Stimulated activated CD4-positive, alpha-beta T cell treated with anti-CD3 and anti-CD28 coated beads, Interleukin-2, amount 100 ng/mL, for 24 hours (primary cell): ENCODE measurements at places on chromosomes 7 and 10.
A peak's percentile ranks its signal among the peaks of the same experiment; 100 is the strongest.

DNA sequence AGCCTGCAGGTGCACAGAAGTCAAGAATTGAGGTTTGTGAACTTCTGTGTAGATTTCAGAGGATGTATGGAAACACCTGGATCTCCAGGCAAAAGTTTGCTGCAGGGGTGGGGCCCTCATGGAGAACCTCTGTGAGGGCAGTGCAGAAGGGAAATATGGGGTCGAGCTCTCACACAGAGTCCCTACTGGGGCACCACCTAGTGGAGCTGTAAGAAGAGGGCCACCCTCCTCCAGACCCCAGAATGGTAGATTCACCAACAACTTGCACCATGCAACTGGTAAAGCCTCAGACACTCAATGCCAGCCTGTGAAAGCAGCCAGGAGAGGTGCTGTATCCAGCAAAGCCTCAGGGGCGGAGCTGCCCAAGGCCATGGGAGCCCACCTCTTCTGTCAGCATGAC lies 205.8 kb downstream of the CCSER2 start:
- DNase-seq = no peak

GRCh38 chr7:82605247-82605864 lies 161.8 kb upstream of the CACNA2D1 start:
- DNase-seq = no peak

GRCh38 chr7:33511778-33512177 lies 382.4 kb downstream of the BBS9 start:
- no peak for DNase-seq

GRCh38 chr7:13411151-13411550 lies 578.3 kb downstream of the ETV1 start:
- DNase-seq = no peak

DNA sequence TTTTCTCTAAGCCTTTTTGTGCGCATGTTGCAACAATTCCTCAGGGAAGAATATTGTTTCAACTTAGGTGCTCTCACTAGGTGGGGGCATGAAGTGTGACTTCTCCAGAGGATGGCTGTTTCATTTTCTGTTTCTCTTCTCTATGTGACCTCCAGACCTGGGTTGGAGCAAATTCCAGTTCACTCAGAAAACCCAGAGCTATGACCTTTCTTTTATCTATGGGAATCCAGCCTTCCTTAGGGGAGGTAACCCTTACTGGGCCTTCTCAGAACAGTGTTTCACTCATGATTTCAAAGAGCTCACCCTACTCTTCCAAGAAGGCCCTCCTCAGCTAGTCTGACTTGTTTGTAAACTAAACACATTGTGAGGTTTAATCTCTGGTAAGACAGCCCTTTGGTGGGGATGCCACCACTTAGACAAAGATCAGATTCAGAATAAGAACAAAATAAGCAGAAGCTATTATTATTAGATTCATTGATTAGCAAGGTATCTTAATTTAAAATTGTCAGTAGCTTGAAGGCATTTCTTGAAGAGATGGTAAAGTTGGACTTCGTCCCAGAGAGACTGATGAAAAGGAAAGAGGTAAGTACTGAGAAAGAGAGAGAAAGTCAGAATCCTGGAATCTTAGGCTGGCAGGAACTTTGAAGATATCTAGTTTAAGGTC lies 16.6 kb upstream of the TAS2R60 start:
- no peak for DNase-seq

GRCh38 chr10:131790021-131790420 lies 110.8 kb upstream of the PPP2R2D start:
- DNase-seq = peak; percentile 52
